DND-41 (cell line): ENCODE measurements at places on chromosomes 3 and 15.

DNA sequence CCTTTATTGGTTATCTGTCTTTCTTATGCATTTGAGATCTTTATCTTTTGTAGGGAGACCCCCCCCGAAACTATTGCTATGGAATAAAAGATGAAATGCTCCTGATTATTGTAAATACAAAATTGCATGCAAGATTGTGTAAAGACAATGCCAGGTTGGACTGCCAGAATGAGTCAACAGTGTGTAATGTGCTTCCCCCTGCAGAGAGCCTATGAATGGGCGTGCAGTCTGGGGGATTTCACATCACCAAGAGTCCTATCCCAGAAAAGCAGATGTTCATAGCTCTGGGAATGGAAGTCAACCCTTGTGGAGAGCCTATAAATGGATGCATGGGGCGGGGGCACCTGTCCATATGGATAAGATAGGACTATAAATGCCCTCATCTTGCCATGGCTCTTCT lies 584.3 kb downstream of the NSUN3 start:
- no peak for DNase-seq

DNA sequence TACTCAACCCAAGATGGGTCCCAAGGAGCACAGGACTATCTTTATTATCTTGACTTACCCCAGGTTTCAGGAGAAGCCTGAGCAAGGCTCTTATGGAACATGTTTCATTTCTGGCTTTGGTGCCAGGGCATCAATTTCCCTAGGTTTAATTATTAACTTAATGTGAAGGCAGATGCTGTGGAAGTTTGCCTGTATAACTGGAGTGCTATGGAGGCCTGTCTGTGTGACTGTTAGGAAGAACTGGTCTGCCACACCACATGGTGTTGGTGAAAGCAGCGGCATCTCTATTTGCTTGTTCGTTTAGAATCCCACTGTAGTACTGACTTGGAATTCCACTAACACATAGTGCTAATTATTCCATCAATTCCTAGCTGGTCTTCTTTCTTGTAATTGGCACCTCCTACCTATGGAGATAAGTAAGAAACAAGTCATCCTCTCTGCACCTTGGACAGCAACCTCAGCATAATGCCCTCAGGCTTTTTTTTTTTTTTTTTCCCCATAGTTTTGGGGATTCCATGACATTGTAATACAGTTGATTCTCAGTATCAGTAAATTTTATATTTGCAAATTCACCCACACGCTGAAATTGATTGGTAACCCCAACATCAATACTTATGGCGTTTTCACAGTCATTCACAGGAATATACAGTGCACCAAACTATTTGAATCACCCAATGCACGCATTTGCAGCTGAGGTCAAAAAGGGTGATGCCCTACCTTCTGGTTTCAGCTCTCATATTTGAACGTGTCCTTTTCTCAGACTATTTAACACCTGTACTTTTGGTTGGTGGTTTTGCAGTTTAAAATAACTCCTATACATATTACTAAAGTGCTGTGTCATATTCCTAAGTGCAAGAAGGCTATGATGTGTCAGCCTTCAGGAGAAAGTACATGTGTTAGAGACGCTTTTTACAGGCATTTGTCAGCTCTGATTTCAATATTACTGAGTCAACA lies 772.8 kb upstream of the LMCD1 start:
- DNase-seq: no peak

GRCh38 chr15:75134748-75135147 lies 66.9 kb upstream of the C15orf39 start:
- no peak for DNase-seq

GRCh38 chr3:47367631-47368030 lies 13.2 kb upstream of the PTPN23 start:
- no peak for DNase-seq

GRCh38 chr15:50259276-50259675 lies 6.2 kb downstream of the HDC start:
- no peak for DNase-seq

DNA sequence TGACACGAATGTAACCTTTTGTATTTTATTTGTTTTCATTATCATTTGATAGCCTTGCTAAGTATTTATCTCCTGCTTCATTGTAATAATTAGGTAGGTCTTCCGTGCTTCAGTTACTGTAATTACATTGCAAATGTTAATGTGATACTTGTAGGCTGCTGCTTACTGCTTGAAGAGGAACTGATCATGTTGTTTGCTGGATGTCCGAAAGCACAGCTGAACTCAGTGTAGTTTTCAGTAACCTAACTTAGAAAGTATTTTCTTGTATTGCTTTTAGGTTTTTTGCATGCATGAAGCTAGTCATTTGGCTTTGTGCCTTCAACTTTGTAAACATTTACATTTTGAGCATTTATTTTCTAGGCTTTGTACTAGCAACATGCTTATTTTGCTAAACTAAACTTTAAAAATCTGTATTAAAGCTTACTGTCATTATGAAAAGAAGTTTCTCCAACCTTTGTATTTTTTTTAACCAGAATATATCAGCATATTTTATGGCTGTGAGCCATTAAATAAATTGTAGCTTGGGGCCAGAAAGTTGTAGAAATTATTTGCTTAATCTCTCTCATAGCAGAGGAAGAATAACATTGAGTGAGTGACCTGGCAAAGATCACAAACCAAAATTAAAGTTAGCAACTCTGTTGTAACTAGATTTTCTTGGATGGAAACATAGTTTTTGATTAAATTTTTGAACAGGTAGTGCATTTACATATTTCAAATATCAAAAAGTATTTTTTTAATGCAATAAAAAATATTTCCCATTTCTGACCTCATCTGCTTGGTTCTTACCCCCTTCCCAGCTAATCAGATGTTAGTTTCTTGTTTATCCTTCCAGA lies 30.7 kb downstream of the SACM1L start:
- no peak for DNase-seq

GRCh38 chr3:126799099-126799498 lies 95.1 kb downstream of the CHCHD6 start:
- no peak for DNase-seq

DNA sequence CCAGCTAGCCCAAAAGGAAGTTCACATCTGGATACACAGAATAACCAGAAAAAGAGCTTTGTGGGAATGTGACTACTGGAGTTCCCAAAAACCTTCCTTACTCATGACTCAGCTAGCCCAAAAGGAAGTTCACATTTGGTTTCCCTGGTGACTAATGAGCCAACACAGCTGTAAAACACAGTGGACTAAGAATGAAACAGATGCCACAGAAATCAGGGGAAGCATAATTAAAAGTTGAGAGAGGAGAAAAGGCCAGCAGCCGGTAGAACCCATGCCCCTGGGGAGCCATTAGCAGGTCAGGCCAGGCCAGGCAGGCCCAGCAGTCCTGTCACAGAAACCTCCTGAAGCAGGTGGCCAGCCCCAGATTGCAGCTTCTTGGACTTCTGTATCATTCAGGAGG lies 130.3 kb downstream of the GHSR start:
- DNase-seq: no peak

- DNase-seq: no peak
These were observed 163.2 kb downstream of the WNT7A start for GRCh38 chr3:13716540-13717221.

GRCh38 chr3:70531063-70531657 lies 218.7 kb upstream of the MDFIC2 start:
- no peak for DNase-seq

DNA sequence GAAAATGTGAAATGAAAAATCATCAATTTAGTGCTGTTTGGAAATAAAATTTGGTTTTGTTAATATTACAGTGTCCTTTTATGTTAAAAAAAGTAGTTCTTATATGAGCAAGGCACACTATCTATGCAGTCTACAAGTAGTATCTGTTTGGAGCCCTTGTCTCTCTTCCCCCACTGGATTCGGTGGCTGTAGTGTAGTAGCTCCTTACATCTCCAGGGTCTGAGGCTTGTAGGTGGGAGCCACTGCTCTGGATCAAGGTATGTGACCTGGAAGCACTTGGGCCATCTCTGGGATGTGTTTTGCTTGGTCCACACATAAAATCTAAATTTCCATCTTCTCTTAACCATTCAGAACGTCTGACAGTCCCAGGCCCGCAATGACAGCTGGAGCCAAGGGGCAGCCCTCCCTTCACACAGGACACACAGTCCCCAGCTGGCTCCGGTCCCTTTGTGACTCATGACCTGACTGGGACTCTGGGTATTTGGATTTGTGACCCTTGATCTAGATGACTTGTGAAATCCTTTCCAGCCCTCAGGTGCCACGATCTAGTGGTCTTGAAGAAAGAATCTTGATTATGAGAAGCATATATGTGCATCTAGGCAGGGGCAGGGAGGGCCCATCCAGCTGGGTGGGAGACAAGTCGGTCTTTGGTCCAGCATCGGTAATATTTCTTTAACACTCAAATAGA lies 80.0 kb downstream of the USP13 start:
- no peak for DNase-seq

DNA sequence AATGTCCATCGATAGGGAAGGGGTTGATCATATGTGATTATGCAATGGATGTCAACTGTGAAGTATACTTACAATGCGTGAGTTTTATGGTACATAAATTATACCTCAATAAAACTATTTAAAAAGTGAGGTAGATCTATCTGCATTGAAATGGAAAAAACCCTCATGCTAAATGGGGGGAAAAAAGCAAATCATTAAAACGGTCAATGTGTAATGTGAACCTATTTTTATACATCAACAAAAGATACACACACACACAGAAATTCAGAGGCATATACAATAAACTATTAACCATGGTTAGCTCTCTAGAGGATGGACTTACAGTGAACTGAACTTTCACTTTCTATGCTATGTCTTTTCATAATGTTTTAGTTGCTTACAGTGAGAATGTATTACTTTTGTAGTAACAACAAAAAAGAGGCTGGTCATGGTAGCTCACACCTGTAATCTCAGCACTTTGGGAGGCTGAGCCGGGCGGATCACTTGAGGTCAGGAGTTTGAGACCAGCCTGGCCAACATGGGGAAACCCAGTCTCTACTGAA lies 23.1 kb downstream of the STIMATE start:
- DNase-seq: no peak

- no peak for DNase-seq
These were observed 24.7 kb downstream of the PARP14 start for GRCh38 chr3:122705379-122705778.

DNA sequence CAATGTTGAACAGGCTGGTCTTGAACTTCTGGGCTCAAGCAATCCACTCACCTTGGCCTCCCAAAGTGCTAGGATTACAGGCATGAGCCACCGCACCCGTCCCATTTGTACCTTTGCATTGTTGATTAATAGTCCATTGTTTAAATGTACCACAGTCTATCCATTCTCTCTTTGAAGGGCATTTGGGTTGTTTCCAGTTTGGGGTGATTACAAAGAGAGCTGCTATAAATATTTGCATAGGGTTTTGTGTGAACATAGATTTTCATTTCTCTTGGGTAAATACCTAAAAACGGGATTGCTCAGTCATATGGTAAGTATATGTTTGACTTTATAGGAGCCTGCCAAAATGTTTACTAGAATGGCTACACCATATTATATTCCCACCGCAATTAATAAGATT lies 13.7 kb upstream of the PTPRG start:
- no peak for DNase-seq

DNA sequence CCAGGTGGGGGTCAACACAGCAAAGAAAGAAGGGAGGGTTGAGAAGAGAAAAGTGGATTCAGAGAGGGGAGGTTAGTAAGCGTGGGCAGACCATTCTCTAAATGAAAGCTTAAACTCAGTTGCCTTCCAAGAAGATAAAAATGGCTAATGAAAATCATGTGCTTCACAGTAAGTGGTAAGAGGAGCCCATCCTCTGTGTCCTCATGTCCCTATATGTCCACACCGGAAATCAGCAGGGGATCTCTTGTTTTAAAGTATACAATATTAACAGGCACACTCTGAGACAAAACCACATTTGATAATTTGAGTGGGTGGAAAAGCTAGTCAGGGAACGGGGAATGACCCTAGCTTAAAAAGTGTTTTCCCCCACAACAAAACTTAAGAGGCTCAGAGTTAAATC lies 4.4 kb upstream of the FOXP1 start:
- DNase-seq: no peak

DNA sequence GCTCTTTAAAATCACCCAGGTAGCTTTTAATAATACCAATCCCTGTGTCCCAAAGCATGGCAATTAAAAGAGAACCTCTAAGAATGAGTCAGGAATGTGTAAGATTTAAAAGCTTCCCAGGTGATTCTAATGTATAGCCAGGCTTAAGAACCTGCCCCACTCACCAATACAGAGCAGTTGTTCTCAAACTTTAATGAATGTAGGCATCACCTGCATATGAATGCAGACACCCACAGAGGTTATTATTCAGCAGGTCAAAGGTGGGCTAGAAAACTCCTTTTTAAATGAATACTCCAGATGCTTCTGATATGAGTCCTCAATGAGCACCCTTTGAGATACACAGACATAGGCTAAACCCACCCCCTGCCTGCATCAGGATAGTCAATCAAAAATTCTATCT lies 298.1 kb upstream of the KCNMB2 start:
- no peak for DNase-seq

- no peak for DNase-seq
These were observed 8.7 kb downstream of the DISP2 start for GRCh38 chr15:40366457-40367370.

DNA sequence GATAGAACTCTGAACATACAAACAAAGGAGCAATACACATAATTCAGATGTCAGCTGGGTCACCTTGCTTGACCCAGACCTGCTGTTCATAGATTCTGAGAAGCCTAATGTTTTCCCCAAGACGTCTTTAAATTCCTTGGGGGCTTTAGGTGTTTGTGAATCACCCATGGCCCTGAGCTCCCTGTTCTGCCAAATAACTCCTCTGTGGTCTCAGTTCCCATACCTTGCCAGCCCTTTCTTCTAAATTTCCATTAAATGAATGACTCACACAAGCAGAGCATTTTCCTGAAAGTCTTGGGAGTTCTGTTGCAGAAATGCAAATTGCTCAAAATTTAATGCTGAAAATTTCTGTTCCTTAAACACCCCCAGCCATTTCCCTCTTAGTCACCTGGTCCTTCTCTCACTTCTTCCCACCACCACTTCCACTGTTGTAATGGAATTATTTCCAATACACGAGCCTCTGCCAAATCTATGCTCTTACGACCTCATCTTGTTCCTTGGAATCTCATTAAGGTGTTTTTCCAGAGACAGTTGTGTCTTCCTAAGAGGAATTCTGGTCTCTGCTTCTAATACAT lies 33.4 kb upstream of the PSMD6 start:
- no peak for DNase-seq

GRCh38 chr3:143847787-143848631 lies at the start of gene SLC9A9:
Gene SLC9A9, minus strand, starts transcription at chr3:143848468. Its CDS starts 146 bp downstream, at chr3:143848322.
- DNase-seq: peak; percentile 37

DNA sequence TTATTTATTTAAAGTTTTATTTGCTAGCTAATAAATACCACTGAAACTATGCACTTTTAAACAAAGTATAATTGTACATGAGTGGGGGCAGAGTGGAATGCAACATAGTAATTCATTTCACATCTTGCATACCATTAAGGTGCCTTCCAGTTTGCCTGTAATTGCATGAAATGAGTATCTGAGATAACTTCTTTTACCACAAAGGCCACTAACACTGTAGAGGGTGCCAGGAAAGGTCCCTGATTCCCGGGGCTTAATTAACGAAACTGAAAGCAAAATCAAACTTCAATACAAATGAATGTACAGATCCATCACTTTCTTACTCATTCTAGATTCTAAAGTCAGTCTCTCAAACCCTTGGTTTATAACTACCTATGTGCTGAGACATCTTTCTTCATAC lies 2.1 kb downstream of the CD47 start:
- peak; percentile 64 for DNase-seq
